Activated CD8-positive, alpha-beta memory T cell treated with anti-CD3 and anti-CD28 coated beads for 4 hours (primary cell): ENCODE measurements at places on chromosomes 1 and 21.

GRCh38 chr1:14366091-14367018 lies 232.1 kb upstream of the KAZN start:
- no peak for DNase-seq

DNA sequence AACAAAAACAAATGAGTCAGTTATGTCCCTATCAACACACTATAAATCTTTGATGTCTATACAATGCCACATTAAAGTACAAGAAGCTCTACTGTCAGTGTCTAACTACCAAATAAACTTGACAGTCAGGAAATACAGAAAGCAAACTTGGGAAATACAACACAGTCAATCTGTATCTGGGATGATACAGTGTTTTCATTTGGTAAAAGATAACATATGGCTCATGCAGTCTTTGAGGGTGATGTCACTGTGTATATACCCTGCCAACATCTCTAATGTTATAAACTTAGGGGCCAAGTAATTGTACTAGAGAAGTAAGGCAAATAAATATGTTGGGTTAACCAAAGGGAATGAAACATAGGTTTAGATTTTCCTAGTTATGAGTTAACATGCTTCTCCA lies 552.5 kb upstream of the ADAMTS5 start:
- DNase-seq = no peak

GRCh38 chr1:212609701-212610574 lies 1.4 kb downstream of the ATF3 start:
- DNase-seq = no peak

GRCh38 chr1:172083191-172083590 lies 241.9 kb downstream of the DNM3 start:
- DNase-seq = no peak

DNA sequence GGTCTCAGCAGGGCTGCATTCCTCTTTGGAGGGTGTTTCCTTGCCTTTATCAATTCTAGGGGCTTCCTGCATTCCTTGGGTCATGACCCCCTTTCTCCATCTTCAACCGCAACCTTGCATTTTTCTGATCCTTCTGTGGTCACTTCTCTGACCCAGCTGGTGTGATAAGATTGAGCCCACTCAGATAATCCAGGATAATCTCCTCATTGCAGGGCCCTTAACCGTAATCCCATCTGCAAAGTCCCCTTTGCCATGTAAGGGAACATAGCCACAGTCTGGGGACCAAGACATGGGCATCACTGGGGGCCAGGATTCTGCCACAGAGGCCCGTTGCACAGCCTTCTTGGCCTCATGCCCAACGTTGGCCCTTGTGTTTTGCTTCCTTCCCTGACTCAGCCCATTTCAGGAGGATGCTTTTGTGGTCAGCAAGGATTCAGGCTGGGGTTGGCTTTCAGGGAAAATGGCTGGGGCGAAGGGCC lies 35.0 kb upstream of the IL19 start:
- DNase-seq = no peak

DNA sequence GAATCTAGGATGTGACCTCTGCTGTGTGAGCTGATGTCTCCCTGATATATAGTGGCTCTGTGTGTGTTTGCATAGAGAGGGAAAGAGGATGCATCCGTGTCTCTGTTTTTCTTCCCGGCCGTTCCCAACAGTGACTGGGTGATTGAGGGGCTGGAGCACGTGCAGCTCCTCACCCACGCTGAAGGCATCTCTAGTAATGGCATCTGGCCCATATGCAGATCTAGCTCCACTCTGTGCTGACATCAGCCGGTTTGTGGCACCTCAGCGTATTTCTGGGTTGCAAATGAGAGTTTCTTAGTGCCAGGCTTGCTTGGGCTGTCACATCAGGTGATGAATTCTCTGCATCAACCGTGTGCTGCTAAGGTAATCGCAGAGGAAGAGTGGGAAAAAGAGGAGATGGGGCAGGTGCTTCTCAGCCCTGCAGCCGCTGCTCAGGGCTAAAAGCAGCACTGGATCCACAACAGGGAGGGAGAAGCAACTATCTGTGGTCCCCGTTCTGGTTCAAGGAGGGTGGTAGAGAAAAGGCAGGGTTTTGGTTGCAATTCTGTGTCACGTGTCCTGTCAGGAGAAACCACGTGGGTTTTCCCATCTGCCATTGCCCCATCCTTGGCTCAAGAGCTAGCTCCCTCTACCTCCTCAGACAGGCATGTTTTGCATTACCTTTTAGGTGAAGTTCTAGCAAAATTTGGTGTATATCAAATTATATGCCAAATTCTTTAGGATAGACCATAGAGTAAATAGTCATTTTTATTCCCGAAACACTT lies 282.9 kb downstream of the PBX1 start:
- no peak for DNase-seq

- DNase-seq = no peak
These were observed 19.4 kb upstream of the SLAMF9 start for GRCh38 chr1:159973350-159973940.

DNA sequence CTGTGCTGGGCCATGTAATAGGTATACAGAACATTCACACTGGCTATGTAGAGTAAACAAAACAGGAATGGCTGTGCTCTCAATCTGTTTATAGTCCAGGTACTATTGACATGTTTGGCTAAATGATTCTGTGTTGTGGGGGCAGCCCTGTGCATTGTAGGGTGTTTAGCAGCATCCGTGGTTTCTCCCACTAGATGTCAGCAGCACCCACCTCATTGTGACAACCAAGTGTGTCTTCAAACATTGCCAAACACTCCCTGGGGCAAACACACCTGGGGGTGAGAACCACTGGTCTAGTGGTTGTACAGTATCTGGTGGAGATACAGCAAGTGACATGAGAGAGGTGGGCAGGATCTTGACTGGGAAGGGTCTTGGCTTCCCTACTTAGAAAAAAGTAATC lies 80.4 kb upstream of the SPATA6 start:
- no peak for DNase-seq

DNA sequence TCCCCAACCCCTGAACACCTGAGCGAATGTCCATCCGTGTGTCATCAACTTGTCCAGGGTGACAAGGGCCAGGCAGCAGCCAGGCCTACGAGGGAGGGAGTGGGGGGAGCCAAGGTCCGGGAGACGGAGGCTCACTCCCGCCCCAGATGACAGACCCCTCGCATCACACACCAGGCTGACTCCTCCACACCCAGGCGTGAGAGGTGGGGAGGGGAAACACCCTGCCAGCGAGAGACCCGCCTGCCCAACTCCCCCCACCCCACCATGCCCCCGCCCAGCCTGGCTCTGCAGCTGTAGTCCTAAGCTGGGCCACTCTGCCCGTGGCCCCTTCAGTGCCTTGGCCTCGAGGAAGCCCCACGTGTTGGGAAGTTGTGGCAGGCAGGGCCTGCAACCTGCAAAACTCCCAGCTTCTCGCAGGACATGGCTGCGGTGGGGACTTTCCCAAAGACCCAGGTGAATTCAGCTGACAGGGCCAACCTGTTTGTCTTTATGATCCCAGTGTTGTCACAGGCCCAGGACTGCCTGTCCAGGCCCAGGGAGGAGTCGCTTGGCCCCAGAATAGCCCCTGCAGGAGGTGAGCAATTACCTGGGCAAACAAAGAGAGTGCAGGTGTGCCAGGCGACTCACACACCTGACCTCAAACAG lies 62.9 kb downstream of the RIPK4 start:
- no peak for DNase-seq

DNA sequence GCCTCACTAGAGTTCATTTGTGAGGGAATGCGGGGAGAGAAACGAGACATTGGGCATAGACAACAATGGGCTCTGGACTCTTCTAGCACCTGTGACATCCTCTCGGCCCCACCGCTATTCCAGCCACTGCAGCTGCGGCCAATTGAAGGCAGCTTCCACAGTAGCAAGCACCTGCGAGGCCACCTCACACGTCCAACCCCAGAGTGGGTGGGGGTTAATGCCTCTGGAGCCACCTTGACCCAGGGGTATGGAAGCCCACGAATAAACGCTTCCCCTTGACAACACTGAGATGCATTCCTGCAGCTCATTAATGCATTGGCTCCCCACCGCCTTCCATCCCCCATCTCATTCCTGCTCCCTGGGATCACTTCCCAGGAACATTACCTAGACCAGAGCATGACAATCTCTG lies 104.4 kb downstream of the GLIS1 start:
- DNase-seq = no peak

GRCh38 chr1:206466840-206467649 lies 3.2 kb upstream of the IKBKE start:
- no peak for DNase-seq

GRCh38 chr1:117754061-117754969 lies 148.5 kb downstream of the TENT5C start:
- DNase-seq = no peak

DNA sequence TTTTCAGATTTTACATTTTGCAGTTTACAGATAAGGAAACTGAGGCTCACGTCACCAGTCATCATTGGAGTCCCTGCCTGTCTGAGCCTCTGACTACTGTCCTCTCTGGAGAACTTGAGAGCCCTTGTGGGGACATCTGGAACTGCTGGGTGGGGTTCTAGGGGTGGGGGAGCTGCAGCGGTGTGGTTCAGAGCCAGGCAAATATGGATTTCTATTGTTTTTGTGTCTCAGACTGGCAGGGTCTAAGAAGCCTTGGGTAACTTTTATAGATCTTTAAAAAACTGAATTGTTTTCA lies 46.9 kb downstream of the IER5 start:
- no peak for DNase-seq

- no peak for DNase-seq
These were observed 152.2 kb downstream of the CLEC20A start for GRCh38 chr1:178344513-178345091.

- no peak for DNase-seq
These were observed 17.9 kb upstream of the CENPF start for GRCh38 chr1:214584805-214585766.

- no peak for DNase-seq
These were observed 74.8 kb downstream of the HLCS start for GRCh38 chr21:36891692-36892091.

- DNase-seq = no peak
These were observed 54.2 kb downstream of the PTPRU start for GRCh38 chr1:29290414-29290985.

GRCh38 chr1:163928069-163928468 lies 606.3 kb downstream of the NUF2 start:
- no peak for DNase-seq

DNA sequence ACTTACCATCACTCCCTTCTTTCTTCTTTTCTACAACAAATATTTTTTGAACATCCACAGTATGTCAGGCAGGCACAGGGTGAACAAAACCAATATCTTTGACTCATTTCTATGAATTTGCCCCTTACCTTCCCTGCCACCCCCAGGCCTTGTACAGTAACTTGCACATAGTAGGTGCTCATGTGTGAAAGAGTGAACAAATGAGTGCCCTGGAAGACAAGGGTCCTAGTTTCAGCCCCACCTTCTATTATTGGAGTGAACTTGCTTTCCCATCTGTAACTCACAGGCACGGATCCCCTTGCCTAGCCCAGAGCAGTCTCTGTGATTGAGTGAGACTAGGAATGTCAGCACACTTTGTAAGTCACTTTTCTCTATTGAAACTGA lies 12.8 kb downstream of the ZDHHC18 start:
- DNase-seq = no peak

- no peak for DNase-seq
These were observed 18.2 kb upstream of the MX1 start for GRCh38 chr21:41407541-41408460.

GRCh38 chr1:147201276-147201675 lies 23.9 kb downstream of the FMO5 start:
- no peak for DNase-seq

- no peak for DNase-seq
These were observed 1.5 kb downstream of the LSS start for GRCh38 chr21:46226920-46227599.

DNA sequence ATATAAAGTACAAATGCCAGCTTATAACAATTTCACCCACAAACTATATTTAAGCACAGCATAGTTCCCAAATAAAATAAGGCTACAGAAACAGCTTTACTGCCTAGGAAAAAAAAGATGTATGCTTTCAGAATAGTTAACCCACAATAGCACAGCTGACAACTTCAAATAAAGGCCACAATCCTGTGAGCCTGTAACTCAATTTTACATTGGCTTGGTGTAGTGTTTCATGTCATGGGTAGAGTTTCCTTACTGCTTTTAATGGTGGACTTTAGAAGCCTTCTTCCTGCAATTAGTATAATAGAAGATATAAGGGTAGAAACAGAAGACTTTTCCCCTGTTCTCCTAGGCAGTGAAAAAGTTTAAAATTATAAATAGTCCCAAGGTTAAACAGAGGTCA lies 44.3 kb upstream of the ZC3H11B start:
- DNase-seq = no peak

DNA sequence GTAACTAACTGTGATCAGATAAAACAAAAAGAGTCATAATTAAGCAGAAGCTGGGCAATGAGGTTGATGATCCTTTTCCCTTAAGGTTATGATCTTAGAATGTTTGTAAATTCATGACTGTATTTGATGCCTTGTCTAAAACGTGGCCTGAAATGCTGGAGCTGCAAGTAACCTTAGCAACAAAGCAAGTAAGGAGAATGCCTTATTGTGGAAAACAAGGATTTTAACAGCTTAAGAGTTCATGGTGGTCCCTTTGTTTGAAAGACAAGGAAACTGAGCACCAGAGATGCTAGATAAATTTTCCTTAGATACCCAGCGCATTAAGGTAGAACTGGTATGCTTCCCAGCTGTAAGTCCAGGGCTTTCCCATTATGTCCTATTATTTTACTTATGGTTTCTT lies 25.7 kb upstream of the XPR1 start:
- no peak for DNase-seq

GRCh38 chr1:43277116-43277876 lies 7.5 kb downstream of the TMEM125 start:
- DNase-seq = no peak

DNA sequence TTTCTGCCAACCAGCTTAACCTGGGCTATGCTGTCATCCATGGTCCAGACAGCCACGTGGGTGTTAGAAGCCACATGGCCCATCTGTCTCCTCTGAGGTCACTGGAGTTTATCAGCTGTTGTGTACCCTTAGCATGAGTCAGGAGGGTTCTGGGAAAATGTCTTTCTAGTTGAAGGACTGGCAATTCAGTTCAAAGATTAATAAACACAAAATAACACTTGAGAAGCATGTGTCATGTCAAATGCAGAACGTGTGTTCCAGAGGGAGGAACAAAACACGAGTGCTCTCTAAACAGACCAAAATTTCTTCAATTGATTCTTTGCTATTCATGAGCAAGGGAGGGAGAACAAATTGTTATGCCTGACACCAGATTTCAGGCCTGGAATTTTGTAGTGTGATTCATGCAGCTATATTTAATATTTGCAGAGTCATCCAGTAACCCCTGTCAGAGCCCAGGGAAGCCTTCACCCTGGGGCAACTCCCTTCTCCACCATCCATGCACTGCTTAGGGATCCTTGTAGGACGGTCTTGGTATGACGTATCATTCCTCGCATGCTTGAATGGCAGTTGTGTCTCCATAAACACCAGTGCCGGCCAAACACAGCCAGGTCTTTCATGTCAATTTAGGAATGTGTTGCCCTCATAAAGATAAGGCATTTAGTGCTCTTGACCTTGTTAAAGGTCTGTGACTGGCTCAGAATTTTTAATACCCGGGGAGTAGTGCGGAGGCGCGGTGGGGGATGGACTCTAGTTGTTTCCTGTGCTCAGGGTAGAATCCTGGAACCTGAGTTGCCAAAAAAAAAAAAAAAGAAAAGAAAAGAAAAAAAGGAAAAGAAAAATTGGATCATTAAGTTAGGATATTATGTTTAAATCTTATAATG lies 27.7 kb upstream of the DYRK1A start:
- DNase-seq = no peak

GRCh38 chr1:218376722-218377121 lies 31.6 kb downstream of the TGFB2 start:
- DNase-seq = no peak

GRCh38 chr1:31374511-31375196 lies 1.8 kb upstream of the FABP3 start:
- no peak for DNase-seq
